Activated T-cell treated with anti-CD3 and anti-CD28 coated beads, Interleukin-2, amount 50 U/mL, for 72 hours (primary cell): ENCODE measurements at places on chromosomes 1 and 21. TPM values are rescaled to one million over a fixed set of nuclear protein-coding genes. Genes with fewer than 3 reads are reported as not detected.
A peak's percentile ranks its signal among the peaks of the same experiment; 100 is the strongest.

DNA sequence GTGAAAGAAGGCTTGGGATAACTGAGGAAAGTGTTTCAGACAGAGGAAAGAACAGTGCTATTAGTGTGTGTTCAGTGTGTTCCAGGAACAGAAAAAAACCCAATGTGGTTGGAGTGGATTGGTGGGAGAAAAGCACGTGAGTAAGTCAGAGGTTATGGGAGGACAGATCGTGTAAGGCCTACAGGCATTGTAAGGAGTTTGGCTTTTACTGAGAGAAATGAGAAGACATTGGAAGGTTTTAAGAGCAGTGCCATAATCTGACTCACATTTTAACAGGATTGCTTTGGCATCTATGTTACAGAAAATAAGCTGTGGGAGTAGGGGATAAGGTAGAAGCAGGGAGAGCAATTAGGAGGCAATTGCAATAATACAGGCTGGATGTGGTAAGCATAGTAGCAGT, 4.8 kb downstream of the ARPC5 start:
- no peaks in the 10 kb centered on the region for H3K27me3 ChIP-seq
- DNase-seq = no peak
- peaks cover 16% of the 10 kb centered on the region for H3K36me3 ChIP-seq
- peak overlapping the region; percentile 13 for H3K4me3 ChIP-seq
- peaks cover 49% of the 10 kb centered on the region for H3K4me1 ChIP-seq

Gene BGLAP
- total RNA-seq = 6.8 TPM

Gene LBR
- total RNA-seq = 152 TPM

DNA sequence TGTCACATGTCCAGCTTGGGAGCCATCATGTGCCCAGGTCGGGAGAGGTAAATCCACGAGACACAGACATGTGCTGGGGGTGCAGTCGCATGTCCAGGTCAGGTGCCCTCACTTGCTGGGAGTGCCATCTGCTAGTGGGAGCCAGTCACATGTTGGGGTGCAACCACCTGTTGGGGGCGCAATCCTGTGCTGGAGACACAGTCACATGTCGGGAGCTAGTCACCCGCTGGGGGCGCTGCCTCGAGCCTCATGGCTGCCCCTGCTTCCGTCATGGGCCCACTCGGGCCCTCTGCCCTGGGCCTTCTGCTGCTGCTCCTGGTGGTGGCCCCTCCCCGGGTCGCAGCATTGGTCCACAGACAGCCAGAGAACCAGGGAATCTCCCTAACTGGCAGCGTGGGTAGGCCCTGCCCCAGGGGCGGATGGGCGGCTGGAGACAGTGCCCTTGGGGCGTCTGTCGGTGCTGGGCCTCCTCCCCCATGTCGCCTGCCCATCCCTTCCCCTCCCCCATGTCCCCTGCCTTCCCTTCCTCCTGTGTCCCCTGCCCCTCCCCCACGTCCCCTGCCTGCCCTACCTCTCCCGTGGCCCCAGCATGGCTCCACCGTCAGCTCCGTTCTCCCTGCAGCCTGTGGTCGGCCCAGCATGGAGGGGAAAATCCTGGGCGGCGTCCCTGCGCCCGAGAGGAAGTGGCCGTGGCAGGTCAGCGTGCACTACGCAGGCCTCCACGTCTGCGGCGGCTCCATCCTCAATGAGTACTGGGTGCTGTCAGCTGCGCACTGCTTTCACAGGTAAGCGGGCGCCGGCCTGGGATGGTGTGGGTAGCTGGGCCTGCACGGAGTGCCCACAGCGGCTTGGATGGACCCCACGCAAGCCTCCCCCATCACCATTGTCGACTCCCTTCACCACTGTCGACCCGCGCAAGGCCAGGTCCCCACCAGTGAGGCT, at the start of gene PRSS38:
PRSS38 (plus strand) TSS at position 208 of the 942 bp plus-strand sequence; CDS start at position 250, 42 bp downstream.
- H3K36me3 ChIP-seq = peaks cover 12% of the 10 kb centered on the region
- no peaks in the 10 kb centered on the region for H3K4me1 ChIP-seq
- no peak within 1 kb of the TSS for H3K27ac ChIP-seq

GRCh38 chr1:93995837-93996536, 86.8 kb upstream of the GCLM start:
- peaks cover 37% of the 10 kb centered on the region for H3K27me3 ChIP-seq
- no peak for DNase-seq
- H3K36me3 ChIP-seq = no peaks in the 10 kb centered on the region

DNA sequence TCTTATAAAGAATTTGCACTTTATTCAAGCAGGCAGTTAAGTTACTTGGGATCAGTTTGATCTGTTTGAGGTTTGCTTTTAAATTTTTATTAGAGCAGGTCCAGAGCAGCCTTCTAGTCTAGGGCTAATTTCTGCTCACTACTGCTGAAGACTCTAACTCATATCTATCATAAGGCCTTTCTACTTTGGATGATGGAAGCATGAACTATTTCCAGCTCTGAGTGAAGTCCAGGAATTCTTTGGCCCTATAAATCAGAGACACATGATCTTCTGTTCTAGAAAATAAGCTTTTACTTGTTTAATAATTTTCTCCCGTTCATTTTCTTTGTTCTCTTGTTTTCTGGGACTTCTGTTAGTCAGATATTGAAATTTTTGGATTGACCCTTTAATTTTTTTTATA, 14.7 kb downstream of the NIBAN1 start:
- peak overlapping the region; percentile 22 for H3K27ac ChIP-seq
- H3K27me3 ChIP-seq = peaks cover 5% of the 10 kb centered on the region
- DNase-seq = no peak
- H3K4me3 ChIP-seq = no peak overlapping the region
- H3K4me1 ChIP-seq = peaks cover 11% of the 10 kb centered on the region

Gene LPAR3
- total RNA-seq = 0.24 TPM

- no peaks in the 10 kb centered on the region for H3K27me3 ChIP-seq
- no peaks in the 10 kb centered on the region for H3K36me3 ChIP-seq
- peaks cover 66% of the 10 kb centered on the region for H3K4me1 ChIP-seq
- peak overlapping the region; percentile 75 for H3K4me3 ChIP-seq
- peak; percentile 69 for DNase-seq
These were observed 23.4 kb downstream of the LDLRAP1 start for GRCh38 chr1:25566730-25567341.

GRCh38 chr1:68269637-68270430, 37.5 kb upstream of the WLS start:
- H3K27me3 ChIP-seq = no peaks in the 10 kb centered on the region
- H3K4me1 ChIP-seq = no peaks in the 10 kb centered on the region
- no peak for DNase-seq
- H3K4me3 ChIP-seq = no peak overlapping the region
- no peaks in the 10 kb centered on the region for H3K36me3 ChIP-seq
- H3K27ac ChIP-seq = no peak overlapping the region

Gene KRTAP11-1
- total RNA-seq = not detected

DNA sequence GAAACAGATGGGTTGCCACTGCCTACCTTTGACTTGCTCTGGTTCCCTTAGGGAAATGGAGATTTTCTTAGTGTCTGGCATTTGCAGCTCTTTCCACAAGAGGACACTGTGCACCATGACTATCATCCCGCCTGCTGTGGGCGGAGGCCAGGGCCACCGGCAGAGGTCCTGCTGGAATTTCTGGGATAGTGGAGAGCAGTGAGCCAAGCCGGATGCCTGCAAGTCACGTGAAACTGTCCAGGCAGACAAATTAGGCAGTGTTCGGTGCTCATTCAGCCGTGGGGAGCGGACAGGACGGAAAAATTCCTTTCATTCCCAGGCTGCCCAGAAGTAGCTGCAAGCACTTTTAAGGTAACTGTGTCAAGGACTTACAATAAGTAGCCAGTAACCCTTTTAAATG, 43.4 kb downstream of the IGSF5 start:
- H3K4me3 ChIP-seq = no peak overlapping the region
- H3K4me1 ChIP-seq = no peaks in the 10 kb centered on the region
- H3K27me3 ChIP-seq = no peaks in the 10 kb centered on the region
- no peak for DNase-seq
- H3K27ac ChIP-seq = no peak overlapping the region
- no peaks in the 10 kb centered on the region for H3K36me3 ChIP-seq

- H3K27me3 ChIP-seq = peaks cover 9% of the 10 kb centered on the region
- no peak overlapping the region for H3K27ac ChIP-seq
- no peak for DNase-seq
- H3K4me3 ChIP-seq = no peak overlapping the region
- H3K4me1 ChIP-seq = no peaks in the 10 kb centered on the region
These were observed 71.3 kb downstream of the RIPK4 start for GRCh38 chr21:41695513-41695912.

DNA sequence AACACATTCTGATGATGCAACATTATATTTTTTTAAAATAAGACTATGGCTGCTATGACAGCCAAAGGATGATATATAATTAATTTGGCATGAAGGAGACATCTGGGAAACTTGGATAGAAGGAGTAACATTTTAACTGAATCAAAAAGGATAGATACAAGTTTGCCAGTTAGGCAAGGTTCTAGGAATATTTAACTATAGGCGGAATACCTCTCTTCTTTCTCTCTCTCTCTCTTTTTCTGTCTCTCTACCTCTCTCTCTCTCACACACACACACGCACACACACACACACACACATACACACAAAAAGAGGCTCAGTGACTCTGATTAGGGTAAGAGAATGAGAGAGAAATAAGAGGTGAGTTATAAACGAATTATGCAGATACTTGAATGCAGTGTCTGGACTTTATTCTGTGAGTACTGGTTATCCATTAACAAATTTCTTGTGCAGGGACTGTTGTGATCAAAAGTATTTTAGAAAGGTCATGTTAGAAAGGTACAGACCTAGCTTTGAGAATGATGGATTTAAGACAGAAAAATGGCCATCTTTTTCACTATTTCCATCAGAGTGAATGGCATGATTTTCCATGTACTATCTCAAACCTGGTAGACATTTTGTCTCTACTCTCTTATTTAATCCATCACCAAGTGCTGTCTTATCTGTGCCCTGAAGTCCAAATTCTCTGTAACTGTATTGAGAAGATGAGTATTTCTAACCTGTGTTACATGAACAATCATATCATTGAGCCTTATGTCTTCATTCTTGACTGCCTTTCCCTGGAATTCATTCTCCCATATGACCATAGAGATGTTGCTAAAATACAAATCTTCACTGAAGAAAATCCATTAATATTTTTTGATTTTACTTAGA, 1106.9 kb upstream of the ADGRL4 start:
- peaks cover 2% of the 10 kb centered on the region for H3K36me3 ChIP-seq
- H3K27me3 ChIP-seq = no peaks in the 10 kb centered on the region
- no peak overlapping the region for H3K4me3 ChIP-seq
- no peaks in the 10 kb centered on the region for H3K4me1 ChIP-seq

GRCh38 chr1:53074313-53075154, 12.5 kb downstream of the PODN start:
- no peak for DNase-seq
- no peak overlapping the region for H3K27ac ChIP-seq
- H3K27me3 ChIP-seq = no peaks in the 10 kb centered on the region
- H3K4me3 ChIP-seq = no peak overlapping the region

Gene OR2T10
- total RNA-seq = not detected

Gene SLC45A3
- total RNA-seq = 1.0 TPM

GRCh38 chr1:235019961-235020360, 108.7 kb downstream of the TOMM20 start:
- H3K27ac ChIP-seq = no peak overlapping the region
- H3K4me1 ChIP-seq = peaks cover 86% of the 10 kb centered on the region
- no peak for DNase-seq
- no peaks in the 10 kb centered on the region for H3K27me3 ChIP-seq
- peak overlapping the region; percentile 83 for H3K4me3 ChIP-seq

DNA sequence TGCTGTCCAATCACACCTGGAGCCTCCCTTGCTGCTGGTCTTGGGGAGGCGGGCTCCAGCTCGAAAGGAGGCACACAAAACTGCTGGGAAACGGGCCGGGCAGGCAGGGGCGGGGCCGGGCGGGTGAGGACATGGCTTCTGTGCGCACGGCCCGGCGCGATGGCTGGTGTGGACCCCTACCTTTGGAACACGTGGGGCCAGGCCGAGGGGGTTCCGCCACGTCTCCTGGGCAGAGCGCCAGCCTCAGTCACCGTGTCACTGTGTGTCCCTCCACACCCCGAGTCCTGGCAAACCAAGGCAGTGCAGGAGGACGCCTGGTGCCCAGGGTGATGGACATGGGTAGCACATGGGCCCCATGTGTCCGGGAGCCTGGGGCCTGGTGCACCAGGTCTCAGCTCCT, 42.0 kb upstream of the ADARB1 start:
- no peaks in the 10 kb centered on the region for H3K4me1 ChIP-seq
- no peak overlapping the region for H3K27ac ChIP-seq
- H3K36me3 ChIP-seq = peaks cover 3% of the 10 kb centered on the region
- DNase-seq = no peak

Gene ERVH48-1
- 0.25 TPM for total RNA-seq

Gene SMIM11
- 33.5 TPM for total RNA-seq

Gene ZDHHC18
- total RNA-seq = 80.2 TPM

DNA sequence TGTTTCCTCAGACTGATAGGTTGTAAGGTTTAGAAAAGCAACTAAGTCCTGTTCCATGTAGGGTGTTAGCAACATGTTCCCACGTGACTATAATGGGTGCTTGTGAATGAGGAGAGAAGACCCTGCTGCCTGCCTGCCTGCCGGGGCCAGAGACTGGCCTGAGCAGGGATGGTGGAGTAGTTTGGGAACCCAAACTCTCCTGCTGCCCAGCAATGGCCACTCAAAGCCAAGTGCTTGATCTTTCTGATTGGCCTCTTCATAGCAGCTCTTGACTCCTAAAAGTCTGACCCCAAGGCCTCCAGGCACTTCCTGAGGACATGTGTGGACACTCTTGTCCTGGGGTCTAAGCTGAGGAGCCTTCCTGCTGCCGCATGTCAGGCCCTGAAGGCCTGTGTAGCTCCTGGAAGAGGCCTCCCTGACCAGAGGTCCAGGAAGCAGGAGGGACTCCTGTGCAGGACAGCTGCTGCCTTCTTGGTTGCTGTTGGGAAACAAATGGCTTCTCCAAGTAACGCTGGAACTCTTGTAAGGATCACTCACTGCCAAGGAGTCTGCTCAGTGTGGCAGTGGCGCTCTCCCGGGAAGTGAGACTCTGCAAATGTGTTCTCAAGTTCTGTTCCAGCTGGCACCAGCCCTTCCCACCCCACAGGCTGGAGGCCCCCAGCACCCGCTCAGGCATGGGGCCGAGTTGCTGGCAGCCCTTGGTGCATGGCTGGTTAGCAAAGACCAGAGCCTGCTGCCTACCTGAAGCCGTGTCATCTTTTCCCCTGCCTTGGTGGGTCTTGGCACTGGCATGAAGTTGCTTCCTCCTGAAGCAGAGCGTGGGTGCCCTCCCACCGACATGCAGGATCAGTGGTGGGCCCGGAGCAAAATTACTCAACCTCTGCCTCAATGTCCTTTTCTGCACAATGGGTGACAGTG, 35.5 kb downstream of the MAN1C1 start:
- DNase-seq = no peak
- peaks cover 20% of the 10 kb centered on the region for H3K4me1 ChIP-seq
- no peak overlapping the region for H3K27ac ChIP-seq

- no peaks in the 10 kb centered on the region for H3K27me3 ChIP-seq
- H3K27ac ChIP-seq = no peak overlapping the region
These were observed 26.9 kb upstream of the ECE1 start for GRCh38 chr1:21317035-21317689.

- H3K27ac ChIP-seq = no peak overlapping the region
- peaks cover 3% of the 10 kb centered on the region for H3K36me3 ChIP-seq
- H3K4me3 ChIP-seq = no peak overlapping the region
- DNase-seq = no peak
- H3K27me3 ChIP-seq = no peaks in the 10 kb centered on the region
These were observed 1334.5 kb upstream of the ADGRL4 start for GRCh38 chr1:80341021-80341420.
